Natural killer cell treated with Interleukin-12 subunit alpha and Interleukin-12 subunit beta and Interleukin-15 and Interleukin-18, amount 100 ng/mL, for 72 hours (primary cell): ENCODE measurements at places on chromosomes 16 and 17. TPM values are rescaled to one million over a fixed set of nuclear protein-coding genes. Genes with fewer than 3 reads are reported as not detected.

GRCh38 chr17:60926466-60927183 lies 249.0 kb downstream of the BCAS3 start:
- H3K27me3 ChIP-seq = no peaks in the 10 kb centered on the region
- no peak for DNase-seq
- no peak overlapping the region for H3K27ac ChIP-seq
- H3K4me3 ChIP-seq = no peak overlapping the region

- no peaks in the 10 kb centered on the region for H3K27me3 ChIP-seq
- peak; percentile 64 for DNase-seq
- H3K27ac ChIP-seq = peak overlapping the region; percentile 100
- H3K4me1 ChIP-seq = peaks cover 68% of the 10 kb centered on the region
Measured at GRCh38 chr17:45231481-45232116, 9.9 kb downstream of the FMNL1 start.

The CPHXL2 gene
- not detected for total RNA-seq

The CCDC182 gene
- not detected for total RNA-seq

The RGS9 gene
- 14.1 TPM for total RNA-seq

DNA sequence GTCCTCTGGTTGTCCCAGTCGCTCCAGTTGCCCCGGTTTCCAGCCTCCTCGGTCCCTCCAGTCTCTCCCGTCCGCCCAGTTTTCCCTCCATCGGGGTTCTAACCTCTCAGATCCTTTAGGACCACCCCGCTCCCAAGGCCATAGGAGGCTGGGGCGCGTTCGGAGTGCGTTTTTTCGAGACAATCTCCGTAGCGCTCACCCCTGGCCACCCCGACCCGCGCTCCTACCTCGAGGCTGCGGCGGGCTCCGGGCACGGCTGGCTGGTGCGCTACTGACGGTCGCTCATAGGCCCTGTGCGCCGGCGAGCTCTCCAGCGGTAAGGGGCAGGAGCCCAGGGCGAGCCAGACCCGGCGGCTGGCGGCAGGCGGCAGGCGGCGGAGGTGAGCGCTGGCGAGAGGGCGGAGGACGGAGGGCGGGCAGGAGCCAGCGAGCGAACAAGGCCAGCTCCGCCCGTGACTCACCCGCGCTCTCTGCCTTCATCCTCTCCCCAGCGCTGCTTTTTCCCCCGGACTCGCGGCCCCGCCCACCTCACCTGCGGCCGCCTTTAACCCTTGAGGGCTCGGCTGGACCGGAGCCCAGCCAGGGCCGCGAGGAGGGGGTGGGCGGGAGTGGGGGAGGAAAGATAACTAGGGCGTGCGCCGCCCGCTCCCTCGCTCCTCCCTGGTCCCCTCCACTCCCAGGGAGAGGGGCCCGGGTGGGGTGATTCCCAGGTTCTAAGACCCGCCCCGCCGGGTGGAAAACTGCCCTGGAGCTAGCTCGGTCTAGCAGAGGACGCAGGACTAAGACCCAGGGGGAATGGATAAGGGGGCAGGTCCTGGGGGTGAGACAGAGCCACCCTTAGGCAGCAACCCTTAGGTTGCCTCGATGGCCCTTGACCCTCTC lies at the start of gene SP6:
SP6 (minus strand) TSS at position 472 of the 882 bp plus-strand sequence. CDS start 2,734 bp downstream, outside the sequence.
- peak; percentile 79 for DNase-seq
- H3K4me3 ChIP-seq = peak within 1 kb of the TSS; percentile 38
- peaks cover 26% of the 10 kb centered on the region for H3K4me1 ChIP-seq
- no peak within 1 kb of the TSS for H3K27ac ChIP-seq
- H3K36me3 ChIP-seq = no peaks in the 10 kb centered on the region

GRCh38 chr17:74839990-74840852 lies 19.5 kb downstream of the GRIN2C start:
- H3K4me1 ChIP-seq = peaks cover 13% of the 10 kb centered on the region
- DNase-seq = no peak
- H3K27ac ChIP-seq = no peak overlapping the region
- H3K36me3 ChIP-seq = no peaks in the 10 kb centered on the region

- peak within 1 kb of the TSS; percentile 55 for H3K4me3 ChIP-seq
- no peak for DNase-seq
- H3K27ac ChIP-seq = peak within 1 kb of the TSS; percentile 65
- H3K4me1 ChIP-seq = peaks cover 18% of the 10 kb centered on the region
Measured at GRCh38 chr17:4433515-4434031, at the start of gene SPNS3. Gene SPNS3 (plus strand): TSS chr17:4433940. CDS start chr17:4433968, 28 bp downstream.

- peaks cover 17% of the 10 kb centered on the region for H3K4me1 ChIP-seq
- peak; percentile 70 for DNase-seq
- no peaks in the 10 kb centered on the region for H3K36me3 ChIP-seq
- no peaks in the 10 kb centered on the region for H3K27me3 ChIP-seq
- H3K27ac ChIP-seq = no peak overlapping the region
- no peak overlapping the region for H3K4me3 ChIP-seq
Measured at GRCh38 chr17:44350733-44351226, 5.7 kb downstream of the GRN start.

The ITGAE gene
- 97.8 TPM for total RNA-seq

The FA2H gene
- total RNA-seq = not detected

DNA sequence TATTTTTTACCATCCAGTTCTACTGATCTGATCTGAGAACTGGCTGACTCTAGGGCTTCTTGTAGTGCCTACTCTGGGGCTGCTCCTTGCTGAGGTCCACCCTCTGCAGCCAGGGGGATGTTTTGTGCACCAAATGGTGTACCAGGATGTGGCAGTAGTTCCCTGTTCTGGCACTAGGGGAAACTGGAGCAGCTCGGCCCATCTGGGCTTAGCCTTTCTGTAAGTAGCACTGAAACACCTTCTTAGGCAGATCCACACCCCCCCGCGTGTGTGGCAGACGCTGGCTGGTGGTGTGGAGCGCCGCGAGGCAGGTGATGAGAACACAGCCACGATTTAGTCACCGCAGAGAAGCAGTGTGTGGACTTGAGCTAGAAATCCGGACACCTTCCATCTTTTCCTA lies 17.0 kb downstream of the DUSP14 start:
- H3K4me1 ChIP-seq = peaks cover 15% of the 10 kb centered on the region
- H3K27ac ChIP-seq = no peak overlapping the region
- no peak for DNase-seq
- no peak overlapping the region for H3K4me3 ChIP-seq

DNA sequence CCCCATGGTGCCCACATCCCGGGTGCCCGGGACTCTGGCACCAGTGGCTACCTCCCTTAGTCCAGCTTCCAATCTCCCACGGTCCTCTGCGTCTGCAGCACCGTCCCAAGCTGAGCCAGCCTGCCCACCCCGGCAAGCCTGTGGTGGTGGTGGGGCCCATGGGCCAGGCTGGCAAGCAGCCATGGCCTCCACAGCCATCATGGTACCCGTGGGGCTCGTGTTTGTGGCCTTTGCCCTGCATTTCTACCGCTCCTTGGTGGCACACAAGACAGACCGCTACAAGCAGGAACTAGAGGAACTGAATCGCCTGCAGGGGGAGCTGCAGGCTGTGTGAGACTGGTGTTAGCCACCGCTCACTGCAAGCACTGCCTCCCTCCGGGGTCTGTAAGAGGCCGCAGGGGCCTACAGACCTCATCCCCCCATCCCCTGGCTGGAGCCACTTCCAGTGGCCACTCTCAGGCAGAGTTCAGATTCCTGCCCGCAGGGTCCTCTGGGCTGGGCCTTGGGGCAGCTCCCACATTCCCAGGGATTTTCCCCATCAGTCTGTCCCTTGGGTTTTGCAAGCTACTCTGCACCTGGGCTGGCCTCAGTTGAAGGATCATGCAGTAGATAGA lies 3.9 kb upstream of the SETD1A start:
- peaks cover 23% of the 10 kb centered on the region for H3K4me1 ChIP-seq
- no peak overlapping the region for H3K27ac ChIP-seq
- H3K4me3 ChIP-seq = no peak overlapping the region
- no peaks in the 10 kb centered on the region for H3K27me3 ChIP-seq
- no peaks in the 10 kb centered on the region for H3K36me3 ChIP-seq

GRCh38 chr17:9802294-9802693 lies 10.9 kb upstream of the DHRS7C start:
- H3K4me3 ChIP-seq = no peak overlapping the region
- H3K27me3 ChIP-seq = peaks cover 23% of the 10 kb centered on the region
- no peaks in the 10 kb centered on the region for H3K36me3 ChIP-seq
- H3K4me1 ChIP-seq = no peaks in the 10 kb centered on the region
- no peak for DNase-seq

DNA sequence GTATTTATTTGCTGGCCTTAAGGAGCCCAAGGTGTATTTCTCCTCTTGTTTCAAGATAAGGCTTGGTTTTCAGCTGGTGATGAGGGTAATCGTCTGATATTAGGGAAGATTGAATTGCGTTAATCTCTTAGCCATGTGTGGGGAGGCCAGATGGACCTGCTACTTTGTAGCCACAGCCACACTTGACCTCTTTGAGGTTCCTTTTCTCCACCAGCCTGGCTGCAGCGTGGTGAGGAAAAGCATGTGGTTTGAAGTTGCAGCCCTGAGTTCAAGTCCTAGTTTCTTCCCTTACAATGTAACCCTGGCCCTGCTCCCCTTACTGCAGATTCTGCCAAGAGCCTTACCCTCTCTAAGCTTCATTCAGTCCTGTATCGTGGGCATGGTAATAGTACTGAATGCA lies 3.1 kb downstream of the MINK1 start:
- H3K27me3 ChIP-seq = no peaks in the 10 kb centered on the region
- no peak for DNase-seq
- H3K4me1 ChIP-seq = peaks cover 57% of the 10 kb centered on the region
- peaks cover 4% of the 10 kb centered on the region for H3K36me3 ChIP-seq
- H3K27ac ChIP-seq = no peak overlapping the region

The ZFPM1 gene
- 24.5 TPM for total RNA-seq

The MT1H gene
- total RNA-seq = not detected

DNA sequence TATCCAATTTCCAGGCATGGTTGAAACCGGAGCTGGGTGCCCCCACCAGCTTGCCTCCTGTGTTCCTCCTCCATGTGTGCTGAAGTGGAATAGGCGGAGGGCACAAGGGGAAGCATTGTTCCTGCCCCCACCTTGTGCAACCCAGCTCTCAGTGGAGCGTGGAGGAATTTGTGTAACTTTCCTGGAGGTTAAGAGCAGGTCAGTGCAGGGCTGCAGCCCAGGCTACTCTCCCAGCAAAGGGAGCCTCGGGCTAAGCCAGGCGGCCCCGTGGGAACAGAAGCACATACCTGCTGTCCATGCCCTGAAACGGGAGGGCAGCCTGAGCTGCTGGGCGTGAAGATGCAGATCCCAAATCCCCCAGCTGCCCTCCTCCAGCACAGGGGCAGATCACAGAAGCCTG lies 158.8 kb upstream of the LHX1 start:
- no peaks in the 10 kb centered on the region for H3K4me1 ChIP-seq
- H3K27me3 ChIP-seq = peaks cover 24% of the 10 kb centered on the region
- H3K4me3 ChIP-seq = no peak overlapping the region
- no peak for DNase-seq
- H3K36me3 ChIP-seq = no peaks in the 10 kb centered on the region

The ZSCAN10 gene
- 0.22 TPM for total RNA-seq

GRCh38 chr17:48181653-48182052 lies 74.1 kb downstream of the SNX11 start:
- no peak overlapping the region for H3K27ac ChIP-seq
- H3K4me1 ChIP-seq = peaks cover 16% of the 10 kb centered on the region
- H3K4me3 ChIP-seq = no peak overlapping the region
- H3K36me3 ChIP-seq = peaks cover 33% of the 10 kb centered on the region

The FLYWCH1 gene
- 85.7 TPM for total RNA-seq

- H3K27ac ChIP-seq = no peak overlapping the region
- H3K4me1 ChIP-seq = no peaks in the 10 kb centered on the region
- no peaks in the 10 kb centered on the region for H3K27me3 ChIP-seq
- H3K36me3 ChIP-seq = no peaks in the 10 kb centered on the region
- no peak overlapping the region for H3K4me3 ChIP-seq
Measured at GRCh38 chr16:85437166-85438052, 175.7 kb upstream of the GSE1 start.

The TVP23A gene
- total RNA-seq = not detected

DNA sequence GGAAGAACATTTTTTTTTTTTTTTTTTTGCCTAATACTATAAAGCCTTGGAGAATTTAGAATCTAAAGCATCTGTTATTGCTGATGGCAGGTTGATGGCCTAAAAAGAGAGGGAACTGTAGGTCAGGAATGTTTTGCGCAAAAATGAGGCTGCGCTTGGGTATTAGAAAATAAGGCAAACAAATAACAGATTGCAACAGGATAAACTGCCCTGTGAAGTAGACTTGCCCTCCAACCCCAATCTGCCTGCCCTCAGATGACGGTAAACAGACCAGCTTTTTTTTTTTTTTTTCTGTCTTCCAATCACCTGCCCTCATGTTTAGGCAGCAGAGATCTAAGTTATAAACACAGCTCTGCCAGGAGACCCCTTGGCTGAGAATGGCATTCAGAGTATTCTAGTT lies 3.8 kb upstream of the DHX8 start:
- no peaks in the 10 kb centered on the region for H3K27me3 ChIP-seq
- peaks cover 5% of the 10 kb centered on the region for H3K36me3 ChIP-seq
- no peak overlapping the region for H3K27ac ChIP-seq
- peaks cover 11% of the 10 kb centered on the region for H3K4me1 ChIP-seq
- DNase-seq = no peak
